ENCODE measurements at places on chromosomes 5 and 9. TPM values are rescaled to one million over a fixed set of nuclear protein-coding genes. Genes with fewer than 3 reads are reported as not detected.
A peak's percentile ranks its signal among the peaks of the same experiment; 100 is the strongest.

LIFR gene
- 10.2 TPM for polyA plus RNA-seq

NKD2 gene
- polyA plus RNA-seq, result 32.8 TPM

POLR3G gene
- 2.1 TPM for polyA plus RNA-seq

GRCh38 chr5:79151942-79152671 is 40.5 kb downstream of the BHMT start:
- no peaks in the 10 kb centered on the region for H3K4me1 ChIP-seq
- H3K27ac ChIP-seq, result no peak overlapping the region
- no peaks in the 10 kb centered on the region for H3K36me3 ChIP-seq
- H3K27me3 ChIP-seq, result no peaks in the 10 kb centered on the region
- DNase-seq, result no peak

DNA sequence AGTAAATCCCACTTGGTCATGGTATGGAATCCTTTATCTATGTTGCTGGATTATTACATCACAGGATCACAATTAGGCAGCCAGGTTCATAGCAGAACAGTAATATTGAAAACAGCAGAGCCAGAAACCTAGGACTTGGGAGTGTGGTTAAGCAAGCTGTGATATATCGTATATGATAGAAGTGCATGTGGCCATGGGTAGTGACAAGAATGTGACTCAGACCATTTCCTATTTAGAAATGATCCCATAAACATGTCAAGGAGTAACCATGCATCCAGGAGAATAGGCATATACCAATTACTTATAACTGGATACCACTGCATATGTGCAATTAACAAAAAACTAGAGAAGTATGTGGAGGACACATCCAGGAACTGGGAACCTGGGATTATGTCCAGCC is 31.2 kb downstream of the AMBP start:
- no peak overlapping the region for H3K4me3 ChIP-seq
- H3K4me1 ChIP-seq, result no peaks in the 10 kb centered on the region

DNA sequence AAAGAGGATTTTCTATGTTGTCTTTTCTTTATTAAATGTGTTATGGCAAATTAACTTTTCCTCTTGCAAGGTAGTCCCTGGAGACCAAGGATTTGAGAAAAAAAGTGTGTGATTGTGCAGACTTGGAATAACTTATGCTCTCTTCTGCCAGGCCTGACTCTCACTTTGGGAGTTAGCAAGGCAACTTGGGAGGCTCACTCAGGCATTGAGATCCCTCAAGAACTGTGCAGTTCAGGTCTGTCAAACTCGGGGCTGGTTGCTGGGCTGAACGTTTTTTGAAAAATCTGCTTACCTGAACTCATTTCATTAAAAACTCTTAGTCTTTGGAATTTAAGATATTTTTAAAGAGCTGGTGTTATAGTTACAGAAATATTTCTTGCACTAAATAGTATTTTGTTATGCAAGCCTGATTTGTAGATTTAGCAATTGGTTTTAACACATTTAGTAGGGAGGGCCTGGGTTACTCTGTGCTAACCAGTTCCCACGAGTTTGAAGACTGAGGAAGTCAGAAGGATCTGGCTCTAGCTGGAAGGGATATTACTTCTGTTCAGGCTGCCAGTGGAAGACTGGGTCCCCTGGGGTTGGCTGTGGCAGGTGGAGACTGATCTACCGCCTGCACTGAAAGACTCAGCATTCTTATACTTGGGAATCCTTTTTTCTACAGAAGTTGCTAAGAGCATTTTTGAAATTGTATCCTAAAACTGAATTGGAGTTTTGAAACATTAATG is 150.4 kb upstream of the PCSK5 start:
- no peak overlapping the region for H3K4me3 ChIP-seq
- no peak for DNase-seq
- H3K36me3 ChIP-seq, result no peaks in the 10 kb centered on the region

- H3K4me1 ChIP-seq, result no peaks in the 10 kb centered on the region
- no peak overlapping the region for H3K4me3 ChIP-seq
- H3K27me3 ChIP-seq, result no peaks in the 10 kb centered on the region
- H3K36me3 ChIP-seq, result no peaks in the 10 kb centered on the region
- H3K27ac ChIP-seq, result peak overlapping the region; percentile 2
Measured at GRCh38 chr5:76674330-76675066, 41.4 kb upstream of the F2R start.

DNA sequence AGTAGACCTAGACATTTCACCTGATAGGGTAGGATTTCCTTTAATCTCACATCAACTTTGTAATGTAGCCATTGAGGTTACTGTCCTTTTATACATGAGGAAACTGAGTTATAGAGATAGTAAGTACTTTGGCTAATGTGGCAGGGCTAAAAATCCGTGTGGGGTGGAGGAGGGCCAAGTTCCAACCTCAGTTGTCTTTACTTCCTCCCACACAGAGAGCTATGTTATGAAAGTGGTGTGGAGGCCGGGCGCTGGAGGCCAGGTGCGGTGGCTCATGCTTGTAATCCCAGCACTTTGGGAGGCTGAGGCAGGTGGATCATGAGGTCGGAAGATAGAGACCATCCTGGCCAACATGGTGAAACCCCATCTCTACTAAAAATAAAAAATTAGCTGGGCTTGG is 173.3 kb downstream of the PALM2AKAP2 start:
- no peaks in the 10 kb centered on the region for H3K27me3 ChIP-seq
- no peaks in the 10 kb centered on the region for H3K36me3 ChIP-seq
- H3K4me3 ChIP-seq, result no peak overlapping the region
- no peak overlapping the region for H3K27ac ChIP-seq

DNA sequence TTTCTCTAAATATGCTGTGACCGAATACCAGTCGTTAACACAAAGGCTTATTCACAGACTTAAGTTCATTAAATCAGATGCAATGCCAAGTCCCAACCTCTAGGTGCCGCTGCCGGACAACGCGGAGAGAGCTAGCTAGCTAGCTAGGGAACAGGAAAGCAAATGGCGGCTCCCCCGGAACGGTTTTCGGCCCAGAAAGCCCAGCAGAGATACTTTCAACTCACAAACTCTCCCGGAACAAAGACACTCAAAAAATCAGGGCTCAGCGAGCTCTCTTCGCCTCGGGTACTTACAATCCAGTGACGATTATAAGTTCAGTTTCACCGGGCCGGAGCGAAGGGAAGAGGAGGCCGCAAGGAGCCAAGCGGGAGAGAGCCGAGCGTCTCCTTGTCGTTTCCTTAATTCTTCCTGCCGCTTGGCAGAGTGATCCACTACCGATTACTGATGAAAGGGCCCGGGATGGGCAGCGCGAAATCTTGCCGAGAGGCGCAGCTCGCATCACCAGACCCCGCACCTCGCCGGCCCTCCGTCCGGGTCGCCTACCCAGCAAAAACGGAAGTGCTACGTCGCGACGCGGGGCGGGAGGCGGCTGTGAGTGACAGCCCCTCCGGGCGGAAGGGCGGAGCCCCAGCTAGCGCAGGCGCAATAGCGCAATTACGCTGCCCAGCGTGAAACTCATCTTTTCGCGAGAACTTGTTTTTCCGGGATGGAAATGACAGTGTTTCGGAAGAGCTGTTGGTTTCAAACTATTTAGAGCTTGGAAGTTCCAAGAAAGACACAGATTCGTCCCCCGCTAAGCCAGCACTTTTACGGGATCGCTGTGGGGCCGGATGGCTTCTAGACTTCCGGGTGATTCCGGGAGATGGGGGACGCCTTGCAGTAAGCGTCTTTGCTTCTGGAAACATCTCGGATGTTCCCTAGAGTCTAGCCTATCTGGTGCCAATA is at the start of gene TAF7:
TAF7 (minus strand) TSS at position 560 of the 945 bp plus-strand sequence. CDS start 740 bp downstream, outside the sequence.
- H3K27ac ChIP-seq, result peak within 1 kb of the TSS; percentile 89
- peak within 1 kb of the TSS; percentile 62 for H3K4me3 ChIP-seq
- H3K4me1 ChIP-seq, result no peaks in the 10 kb centered on the region
- DNase-seq, result peak; percentile 92
- H3K27me3 ChIP-seq, result no peaks in the 10 kb centered on the region

Measured in adrenal gland (tissue), 19 donors.